ENCODE measurements at places on chromosomes 1 and 21.

- no peak for DNase-seq
Measured at GRCh38 chr1:204337583-204337982, 22.1 kb downstream of the PLEKHA6 start.

GRCh38 chr1:169858467-169858866 is 35.2 kb downstream of the SCYL3 start:
- DNase-seq, result no peak

GRCh38 chr1:184101571-184101970 is 50.0 kb downstream of the TSEN15 start:
- no peak for DNase-seq

DNA sequence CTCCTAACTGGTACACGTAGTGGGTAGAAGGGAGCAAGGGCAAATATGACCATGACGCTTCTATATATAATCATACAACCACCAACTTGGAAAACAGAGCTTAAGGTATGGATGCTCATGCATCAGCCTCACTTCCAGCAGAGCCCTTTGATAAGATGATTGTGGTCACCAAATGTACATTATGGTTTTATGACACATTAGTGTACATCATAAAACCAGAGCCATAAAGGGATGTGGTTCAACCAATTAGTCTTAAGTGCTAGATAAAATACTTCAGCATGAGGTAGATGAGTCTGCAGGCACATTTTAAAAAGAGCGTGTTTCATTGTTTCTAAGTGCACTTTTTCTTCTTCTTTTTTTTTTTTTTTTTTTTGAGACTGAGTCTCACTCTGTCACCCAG is 43.7 kb downstream of the NIBAN1 start:
- no peak for DNase-seq

DNA sequence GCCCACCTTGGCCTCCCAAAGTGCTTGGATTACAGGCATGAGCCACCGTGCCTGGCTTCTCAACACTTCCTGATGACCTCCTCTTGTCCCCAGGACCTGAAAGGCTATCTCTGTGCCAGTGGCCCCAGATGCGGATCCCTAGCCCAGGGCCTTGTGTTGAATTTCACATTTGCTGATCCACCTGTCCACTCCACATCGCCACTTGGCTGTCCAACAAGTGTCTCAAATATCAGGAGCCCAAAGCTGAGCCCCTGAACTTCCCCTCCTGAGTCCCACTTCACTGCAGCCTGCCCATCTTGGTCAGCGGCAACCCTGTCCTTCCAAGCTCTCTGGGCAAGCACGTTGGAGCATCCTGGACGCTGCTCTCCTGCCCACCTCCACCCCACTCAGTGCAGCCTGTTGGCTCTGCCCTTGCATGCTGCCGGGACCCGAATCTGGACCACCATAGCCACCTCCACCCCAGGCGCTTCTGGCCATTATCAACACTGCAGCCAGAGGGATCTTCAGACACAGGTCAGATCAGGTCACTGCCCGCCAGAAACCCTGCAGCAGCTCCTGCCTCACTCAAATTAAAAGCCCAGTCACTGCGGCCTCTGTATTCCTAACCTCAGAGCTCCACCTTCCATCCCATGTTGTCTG is 352.5 kb upstream of the VAMP3 start:
- DNase-seq, result no peak

DNA sequence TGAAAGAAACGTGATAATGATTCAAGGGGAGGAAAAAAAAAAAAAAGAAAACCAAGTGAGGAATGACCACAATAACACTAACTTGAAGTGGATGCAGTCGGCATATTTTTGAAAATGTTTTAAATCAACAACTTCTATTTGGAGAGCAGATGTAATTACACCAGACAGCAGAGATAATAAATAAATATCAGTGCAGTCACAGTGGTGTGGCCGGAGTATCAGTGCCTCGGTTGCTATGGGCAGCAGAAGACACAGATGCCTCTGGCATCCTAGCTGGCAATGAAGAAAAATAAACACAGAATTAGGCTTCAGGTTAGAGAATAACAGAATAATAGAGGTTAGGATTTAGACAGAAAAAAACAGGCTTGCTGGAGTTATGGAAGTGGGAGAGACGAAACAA is 888.3 kb downstream of the LTN1 start:
- no peak for DNase-seq

DNA sequence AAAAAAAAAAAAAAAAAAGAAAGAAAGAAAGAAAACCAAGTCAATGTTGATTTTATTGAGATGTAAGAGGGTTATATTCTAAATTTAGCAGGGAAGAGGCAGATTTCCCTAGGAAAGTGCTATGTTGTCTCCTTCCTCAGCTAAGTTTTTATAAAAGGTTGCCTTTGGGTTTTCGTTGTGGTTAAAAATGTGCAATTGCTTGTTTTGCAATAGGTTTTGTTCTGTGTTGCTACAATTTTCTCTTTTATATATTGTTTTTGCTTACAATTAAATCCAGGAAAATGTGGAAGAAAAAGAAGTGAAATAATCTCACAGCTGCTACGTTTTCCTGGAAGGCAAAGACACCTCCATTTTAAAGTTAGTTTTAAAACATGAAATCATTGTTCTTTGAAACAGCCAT is 136.7 kb upstream of the C1orf105 start:
- no peak for DNase-seq

GRCh38 chr1:243343970-243344937 is 88.4 kb downstream of the SDCCAG8 start:
- DNase-seq, result no peak

DNA sequence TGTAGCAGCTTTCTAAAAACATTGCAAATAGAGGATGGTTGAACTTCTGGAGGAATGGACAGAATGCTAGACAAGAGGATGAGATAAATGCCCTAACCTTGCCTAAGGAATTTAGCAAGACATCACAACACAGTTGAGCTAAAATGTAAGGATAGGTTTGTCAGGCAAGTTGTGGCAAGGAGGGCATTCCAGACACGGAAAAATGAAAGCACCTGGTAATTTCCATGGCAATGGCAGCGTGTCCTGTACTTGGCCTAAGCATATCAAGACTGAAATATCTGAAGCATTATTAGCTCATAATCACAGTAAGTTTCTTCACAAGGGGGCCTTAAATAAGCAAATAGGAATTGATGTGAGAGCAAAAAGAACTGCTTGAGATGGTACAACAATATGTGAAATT is 105.1 kb upstream of the USP25 start:
- no peak for DNase-seq

GRCh38 chr21:42396799-42397745 is 1.2 kb upstream of the TMPRSS3 start:
- DNase-seq, result no peak

DNA sequence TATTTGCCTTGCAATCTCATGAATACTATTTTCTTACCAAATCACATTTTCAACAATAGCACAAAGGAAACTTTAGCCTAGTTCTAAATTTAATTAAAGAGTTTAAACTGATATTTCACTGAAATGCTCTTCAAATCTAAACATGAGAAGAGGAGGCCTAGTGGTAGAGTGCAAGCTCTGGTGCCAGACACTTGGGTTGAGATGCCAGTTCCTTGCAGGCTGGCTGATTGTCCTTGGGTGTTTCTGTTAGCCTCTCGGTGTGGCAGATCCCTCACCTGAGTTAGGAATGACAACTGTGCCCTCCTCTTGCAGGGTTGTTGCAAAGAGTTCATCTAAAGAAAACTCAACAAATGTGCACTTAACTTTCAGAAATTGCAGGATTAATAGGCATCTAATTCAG is 12.5 kb downstream of the ZBTB21 start:
- no peak for DNase-seq

DNA sequence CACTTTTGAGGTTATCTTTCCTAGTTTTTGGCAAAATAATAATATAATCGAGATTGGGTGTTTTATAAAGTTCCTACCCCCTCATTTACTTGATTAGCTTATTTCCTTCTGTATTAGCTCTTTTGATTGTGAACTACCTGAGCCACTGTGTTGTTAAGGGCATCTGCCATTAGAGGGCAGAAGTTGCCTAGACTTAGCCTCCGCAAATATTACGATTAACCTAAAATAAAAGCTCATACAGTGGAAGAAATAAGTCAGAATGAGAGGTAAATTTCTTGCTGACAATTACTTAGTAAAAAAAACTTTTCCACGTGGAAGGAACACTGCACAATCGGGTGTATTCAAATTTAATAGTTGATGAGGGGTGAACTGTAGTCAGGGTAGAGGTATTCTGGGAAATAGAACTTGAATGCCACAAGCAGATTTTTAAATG is 2.3 kb downstream of the H3-3A start:
- DNase-seq, result no peak

GRCh38 chr21:17613242-17613676 is 558 bp upstream of the BTG3 start:
- DNase-seq, result no peak

DNA sequence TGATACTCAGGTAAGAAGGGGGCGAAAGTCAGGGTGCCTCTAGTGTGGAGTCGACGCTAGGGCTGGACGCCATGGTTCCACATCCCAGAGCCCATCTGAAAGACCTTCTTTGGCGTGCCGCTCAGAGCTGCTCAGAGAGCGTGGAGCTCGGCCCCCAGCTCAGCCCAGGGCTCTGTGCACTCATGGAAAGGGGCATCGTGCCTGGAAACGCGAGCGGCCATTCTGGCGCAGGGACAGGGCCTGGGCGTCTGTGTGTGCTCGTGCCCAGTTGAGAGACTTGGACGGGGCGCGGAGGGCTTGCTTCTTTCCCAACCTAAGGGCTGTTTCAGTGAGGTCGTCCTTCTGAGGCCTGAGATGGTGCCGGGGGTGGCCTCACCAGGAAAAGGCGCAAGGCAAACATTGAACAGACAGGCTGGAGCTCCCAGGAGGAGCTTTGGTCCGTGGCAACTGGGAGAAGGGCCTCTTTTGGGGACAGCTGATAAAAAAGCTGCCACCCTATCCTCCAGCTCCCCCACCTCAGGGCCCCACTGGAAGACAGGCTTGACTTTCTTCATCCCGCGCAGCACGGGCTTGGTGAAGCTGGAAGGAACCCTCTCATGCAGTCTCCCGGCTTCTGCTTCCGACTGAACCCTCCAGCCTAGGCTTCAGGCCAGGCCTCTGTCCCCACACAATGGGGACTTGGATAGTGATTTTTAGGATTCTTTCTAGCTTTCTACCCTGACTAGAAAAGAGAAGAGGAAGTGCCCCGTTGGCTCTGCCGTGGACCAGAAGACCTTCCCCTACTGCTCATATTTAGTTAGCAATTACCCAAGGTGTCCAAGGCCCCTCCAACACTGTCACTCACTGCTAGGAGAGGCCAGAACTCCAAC is 77.1 kb downstream of the CD58 start:
- DNase-seq, result no peak

- DNase-seq, result no peak
Measured at GRCh38 chr1:200739702-200740570, 1.2 kb downstream of the CAMSAP2 start.

DNA sequence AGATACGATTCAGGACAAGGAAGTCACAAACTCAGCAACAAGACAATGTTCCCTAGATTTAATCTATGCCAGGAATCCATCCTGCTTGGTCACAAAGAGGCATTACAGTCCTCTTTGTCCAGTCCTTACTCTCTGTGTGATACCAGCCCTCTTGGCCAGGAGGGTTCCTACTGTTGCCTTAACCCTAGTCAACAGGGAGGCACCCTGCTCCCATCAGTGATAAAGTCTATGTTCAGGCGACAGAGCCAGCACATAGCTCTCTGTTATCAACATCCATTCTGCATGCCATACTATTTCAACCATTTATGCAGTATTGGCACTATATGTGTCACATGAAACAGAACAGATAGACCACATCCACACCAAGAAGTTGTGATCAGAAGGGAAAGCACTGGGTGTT is 4.4 kb upstream of the NPL start:
- no peak for DNase-seq

DNA sequence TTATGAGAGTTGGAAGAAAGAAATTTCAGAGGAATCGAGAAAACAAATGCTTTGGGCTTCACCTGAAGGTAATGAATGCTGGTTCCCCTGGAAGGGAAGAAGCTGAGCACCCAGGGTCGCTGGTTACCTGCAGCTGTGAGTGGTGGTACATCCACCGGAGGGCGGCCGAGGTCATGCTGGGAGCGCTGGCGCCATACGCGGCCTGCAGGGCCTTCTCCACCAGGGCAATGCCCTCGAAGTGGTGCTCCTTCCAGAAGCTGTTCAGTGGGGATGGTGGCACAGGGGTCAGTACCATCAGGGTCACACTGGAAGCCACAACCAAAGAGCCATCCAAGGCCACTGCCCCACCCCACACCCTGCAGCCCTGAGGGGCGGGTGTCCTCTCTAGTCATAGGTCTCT is 16.8 kb downstream of the MRTO4 start:
- no peak for DNase-seq

DNA sequence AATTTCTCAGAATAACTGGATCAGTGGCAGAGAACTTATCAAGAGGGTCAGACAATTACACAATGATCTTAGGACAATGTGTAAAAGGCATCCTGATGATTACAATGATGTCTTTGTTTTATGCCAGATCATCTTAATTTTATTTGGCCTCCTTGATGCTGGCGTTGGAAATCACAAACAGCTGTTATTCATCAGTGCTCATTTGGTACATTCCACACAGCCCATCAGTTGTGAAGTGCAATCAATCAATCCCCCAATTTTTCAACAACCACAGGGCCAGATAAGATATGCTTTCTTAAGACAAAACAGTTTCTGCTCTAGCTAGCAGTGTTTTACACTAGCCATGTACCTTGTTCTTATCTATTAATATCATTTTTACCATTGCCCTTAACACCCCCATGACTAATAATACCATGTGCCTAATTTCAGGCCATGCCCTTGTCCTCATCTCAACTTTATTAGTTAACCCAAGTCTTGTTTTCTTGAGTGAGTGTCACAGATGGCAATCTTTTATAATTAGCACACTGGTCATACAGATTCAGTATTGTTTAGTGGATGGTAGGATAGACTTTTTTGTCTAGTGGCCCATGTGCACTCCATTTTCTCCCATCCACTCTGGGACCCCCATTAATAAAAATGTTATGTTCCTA is 40.8 kb upstream of the COL24A1 start:
- no peak for DNase-seq

- DNase-seq, result no peak
Measured at GRCh38 chr1:7684132-7684531, 87.0 kb upstream of the VAMP3 start.

GRCh38 chr1:224339442-224340033 is 9.6 kb upstream of the NVL start:
- DNase-seq, result no peak

DNA sequence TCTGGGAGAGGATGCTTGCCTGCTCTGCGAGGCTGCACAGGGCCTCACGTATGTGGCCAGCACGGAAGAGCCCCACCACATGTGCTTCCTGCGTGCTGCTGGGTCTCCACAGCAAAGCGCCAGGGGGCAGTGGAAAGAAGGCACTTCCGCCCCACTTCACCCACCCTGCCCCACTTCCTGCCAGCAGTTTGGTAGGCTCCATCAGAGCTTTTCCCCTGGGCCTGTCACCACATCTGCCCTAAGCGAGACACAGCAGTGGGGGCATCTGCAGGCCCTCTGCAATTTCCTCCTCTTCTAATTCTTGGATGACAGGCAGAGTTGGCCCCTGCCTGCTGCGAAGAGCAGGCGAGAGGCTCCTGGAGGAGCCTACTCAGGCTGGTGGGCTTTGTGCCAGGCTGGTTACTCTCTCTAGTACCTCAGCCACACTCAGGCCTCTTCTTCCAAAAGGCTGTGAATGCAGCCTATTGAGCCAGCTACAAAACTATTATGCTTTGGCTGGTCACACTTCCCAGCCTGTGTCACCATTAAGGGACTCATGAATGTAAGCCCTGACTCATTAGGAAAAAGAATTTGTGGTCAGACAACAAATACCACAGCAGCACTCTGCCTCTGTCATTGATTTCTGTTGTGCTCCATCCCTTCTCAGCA is 25.0 kb downstream of the CD244 start:
- no peak for DNase-seq
